ENCODE measurements at places on chromosomes 2 and 18.

- no peak for DNase-seq
Observed at GRCh38 chr2:66228128-66228547, 206.8 kb upstream of the MEIS1 start.

DNA sequence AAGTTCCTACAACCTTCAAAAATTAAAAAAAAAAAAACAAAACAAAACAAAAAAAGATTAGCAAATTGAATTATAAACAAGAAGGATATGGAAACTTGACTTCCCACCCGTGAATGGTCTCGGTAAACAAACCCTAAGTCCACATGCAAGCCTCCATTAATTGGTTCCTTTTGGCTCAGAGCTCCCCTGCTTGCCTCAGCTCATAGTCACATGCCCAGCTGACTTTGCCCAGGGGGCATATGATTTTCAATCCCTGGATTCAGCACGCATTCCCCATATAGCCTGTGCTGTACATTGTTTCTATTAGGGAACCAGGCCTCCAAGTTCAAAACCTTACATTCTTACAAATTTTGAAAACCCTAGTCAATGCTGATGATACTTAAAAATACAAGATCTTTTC is 95.0 kb downstream of the PID1 start:
- no peak for DNase-seq

GRCh38 chr2:68548396-68548795 is 81.0 kb downstream of the APLF start:
- DNase-seq: no peak

- DNase-seq: no peak
Observed at GRCh38 chr2:9912468-9912867, 39.0 kb upstream of the GRHL1 start.

GRCh38 chr18:59923539-59924196 is 23.9 kb downstream of the PMAIP1 start:
- DNase-seq: no peak

- DNase-seq: no peak
Observed at GRCh38 chr18:48074929-48075706, 144.7 kb upstream of the SMAD2 start.

DNA sequence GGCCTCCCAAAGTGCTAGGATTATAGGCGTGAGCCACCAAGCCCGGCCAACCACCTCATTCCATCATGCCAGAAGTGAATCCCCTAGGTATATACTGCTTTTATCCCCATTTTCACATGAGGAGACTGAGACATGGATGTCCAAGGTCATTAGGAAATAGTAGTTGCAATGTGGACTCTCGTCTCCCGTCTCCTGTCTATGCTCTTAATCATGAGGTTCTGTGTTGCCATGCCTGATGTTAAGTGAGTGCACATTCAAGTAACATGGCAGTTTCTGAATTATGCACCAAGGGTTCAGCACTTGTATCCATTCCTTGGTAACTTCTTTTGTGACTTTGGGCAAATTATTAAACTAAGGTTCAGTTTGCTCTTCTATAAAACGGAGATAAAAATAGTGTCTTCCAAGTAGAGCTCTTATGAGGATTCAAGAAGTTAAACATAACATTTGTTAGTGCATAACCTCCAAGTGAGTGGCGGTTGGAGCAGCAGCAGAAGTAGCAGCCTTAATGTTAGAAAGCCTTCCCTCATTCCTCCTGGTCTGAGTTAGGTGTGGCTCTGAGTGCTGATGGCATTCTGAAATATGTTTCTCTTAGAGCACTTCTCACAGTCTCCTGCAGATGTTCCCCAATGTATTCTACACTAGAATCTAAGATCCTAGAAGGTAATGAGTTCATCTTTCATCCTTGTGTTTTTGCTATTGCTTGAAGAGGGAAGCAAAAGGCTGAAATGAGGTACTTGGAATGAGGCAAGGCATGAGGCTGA is 21.9 kb downstream of the SOCS6 start:
- DNase-seq: no peak

DNA sequence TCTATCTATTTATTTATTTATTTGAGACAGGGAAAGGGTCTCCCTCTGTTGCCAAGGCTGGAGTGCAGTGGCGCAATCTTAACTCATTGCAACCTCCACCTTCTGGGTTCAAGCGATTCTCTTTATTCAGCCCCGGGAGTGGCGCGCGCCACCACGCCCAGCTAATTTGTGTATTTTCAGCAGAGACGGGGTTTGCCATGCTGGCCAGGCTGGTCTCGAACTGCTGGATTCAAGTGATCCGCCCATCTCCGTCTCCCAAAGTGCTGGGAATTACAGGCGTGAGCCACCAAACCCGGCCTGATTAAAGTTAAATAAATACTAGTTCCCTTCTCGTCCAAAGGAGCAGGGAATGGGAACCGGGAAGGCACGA is 4.2 kb upstream of the CTDSP1 start:
- no peak for DNase-seq

DNA sequence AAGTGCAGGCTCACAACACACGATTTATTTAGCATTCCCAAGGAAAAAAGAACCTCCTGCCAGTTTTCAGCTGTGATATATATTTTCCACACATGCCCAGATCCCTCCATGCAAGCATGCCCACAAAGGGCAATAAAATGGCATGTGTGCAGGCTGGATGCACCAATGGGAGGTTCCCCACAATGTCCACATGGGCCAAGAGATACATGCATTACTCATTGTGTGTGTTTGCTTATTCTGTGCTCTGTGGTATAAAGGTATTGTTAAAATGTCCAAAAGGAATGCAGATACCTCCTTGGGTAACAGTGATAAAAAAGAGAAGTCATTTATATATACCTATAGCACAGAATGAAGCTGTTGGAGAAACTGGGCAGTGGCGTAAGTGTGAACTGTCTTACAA is 207.4 kb downstream of the FHOD3 start:
- DNase-seq: no peak

- DNase-seq: no peak
Observed at GRCh38 chr2:23538566-23538965, 153.6 kb downstream of the KLHL29 start.

DNA sequence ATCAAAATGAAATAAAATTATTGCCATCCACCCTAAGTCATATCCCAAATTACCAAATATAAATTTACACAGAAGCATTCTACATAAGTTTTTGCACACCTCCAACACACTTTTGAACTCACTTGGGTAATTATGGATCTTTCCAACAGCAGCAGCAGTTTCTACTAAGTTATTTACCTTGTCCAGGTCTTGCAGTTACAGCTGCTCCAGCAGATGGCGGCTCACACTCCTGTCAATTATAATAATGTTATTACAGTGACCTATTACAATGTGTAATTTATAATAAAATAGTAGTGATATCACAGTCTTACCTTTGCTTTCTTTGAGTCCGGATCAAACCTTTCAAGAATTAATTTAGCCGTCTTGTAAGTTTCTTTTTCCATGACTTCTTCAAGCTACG is 37.9 kb downstream of the LNPK start:
- DNase-seq: no peak

GRCh38 chr2:181857483-181857882 is 34.0 kb upstream of the ITPRID2 start:
- no peak for DNase-seq

DNA sequence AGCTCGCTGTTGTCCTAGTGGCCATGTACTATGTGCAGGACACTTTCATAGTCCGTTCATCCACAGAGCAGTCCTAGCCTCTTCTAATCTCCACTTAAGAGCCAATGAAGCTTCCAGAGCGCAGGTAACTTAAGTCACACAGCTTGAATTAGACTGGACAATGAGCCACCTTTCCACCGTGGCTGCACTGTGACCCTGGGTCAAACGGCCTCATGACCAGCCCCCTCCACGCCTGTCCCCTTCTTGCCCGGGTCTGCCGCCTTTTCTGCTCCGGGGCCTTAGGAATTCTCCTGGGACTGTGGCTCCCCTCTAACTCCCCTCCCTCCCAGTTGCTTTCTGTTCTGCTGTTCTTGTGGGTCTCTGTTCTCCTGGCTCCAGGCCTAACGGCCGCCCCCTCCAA is 8.4 kb upstream of the PRKCE start:
- no peak for DNase-seq

DNA sequence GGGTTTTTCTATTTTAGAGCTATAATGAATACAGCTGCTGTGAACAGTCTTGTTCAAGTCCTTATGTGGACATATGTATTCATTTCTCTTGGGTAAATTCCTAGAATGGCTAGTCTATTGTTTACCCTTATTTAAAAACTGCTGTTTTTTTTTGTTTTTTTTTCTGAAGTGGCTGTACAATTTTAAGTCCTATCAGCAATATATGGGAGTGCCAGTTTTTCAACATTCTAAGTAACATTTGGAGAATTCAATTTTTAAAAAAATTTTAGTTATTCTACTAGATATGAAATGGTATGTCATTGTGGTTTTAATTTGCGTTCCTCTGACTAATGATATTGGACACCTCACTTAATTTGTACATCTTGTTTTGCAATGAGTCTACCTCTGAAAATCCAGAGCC is 349.7 kb downstream of the SATB2 start:
- no peak for DNase-seq

DNA sequence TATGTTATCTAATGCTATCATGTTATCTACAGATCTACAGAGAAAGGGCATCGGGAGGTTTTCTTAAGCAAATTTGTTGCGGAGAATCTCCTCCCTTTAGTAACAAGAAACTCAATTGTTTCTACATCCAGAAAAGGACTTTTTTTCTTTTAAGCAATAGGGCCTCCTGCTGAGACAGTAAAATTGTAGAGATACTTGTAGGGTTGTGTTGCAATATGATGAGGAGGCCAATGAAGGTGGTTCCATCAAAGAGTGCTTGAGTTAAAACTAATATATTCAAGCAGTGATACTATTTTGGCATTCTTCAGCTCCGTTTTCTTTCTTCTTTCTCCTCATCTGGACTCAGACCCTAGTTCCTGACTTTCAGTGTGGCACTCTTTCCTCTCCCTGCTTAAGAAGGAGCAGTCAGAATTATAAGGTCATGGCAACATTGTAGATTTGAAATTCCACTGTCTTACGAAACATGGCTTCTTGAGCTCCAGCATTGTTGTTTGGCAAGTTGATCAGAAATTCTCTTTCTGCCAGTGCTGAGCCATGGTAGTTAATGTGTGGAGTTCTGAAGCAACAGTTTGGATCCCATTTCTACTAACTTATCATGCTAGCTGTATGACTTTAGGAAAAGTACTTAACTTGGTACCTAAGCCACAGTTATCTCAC is 202.0 kb upstream of the SLC14A2 start:
- no peak for DNase-seq

- no peak for DNase-seq
Observed at GRCh38 chr2:181998041-181998835, 12.6 kb downstream of the PPP1R1C start.

DNA sequence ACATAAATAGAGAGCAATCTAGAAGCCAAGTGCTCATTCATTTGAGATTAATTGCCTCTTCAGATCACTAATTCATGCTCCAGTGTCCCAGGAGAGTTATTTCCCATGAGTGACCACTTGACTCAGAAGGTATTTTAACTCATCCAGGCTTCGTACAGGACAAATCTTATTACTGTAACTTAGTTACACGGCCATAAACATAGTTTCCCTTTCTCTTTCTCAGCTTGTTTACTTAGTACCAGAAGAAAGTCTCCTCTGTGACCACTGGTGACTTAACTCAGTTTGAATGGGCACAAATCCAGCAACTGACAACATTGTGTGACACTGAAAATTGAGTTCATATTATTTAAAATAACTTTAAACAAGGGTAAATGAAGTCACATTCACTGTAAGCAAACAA is 25.3 kb downstream of the MMADHC start:
- no peak for DNase-seq

- no peak for DNase-seq
Observed at GRCh38 chr18:64179556-64180080, 30.7 kb upstream of the LINC00305 start.

- no peak for DNase-seq
Observed at GRCh38 chr18:14104201-14104600, 28.0 kb downstream of the ZNF519 start.

- DNase-seq: no peak
Observed at GRCh38 chr2:21981127-21981526, 857.4 kb downstream of the TDRD15 start.

DNA sequence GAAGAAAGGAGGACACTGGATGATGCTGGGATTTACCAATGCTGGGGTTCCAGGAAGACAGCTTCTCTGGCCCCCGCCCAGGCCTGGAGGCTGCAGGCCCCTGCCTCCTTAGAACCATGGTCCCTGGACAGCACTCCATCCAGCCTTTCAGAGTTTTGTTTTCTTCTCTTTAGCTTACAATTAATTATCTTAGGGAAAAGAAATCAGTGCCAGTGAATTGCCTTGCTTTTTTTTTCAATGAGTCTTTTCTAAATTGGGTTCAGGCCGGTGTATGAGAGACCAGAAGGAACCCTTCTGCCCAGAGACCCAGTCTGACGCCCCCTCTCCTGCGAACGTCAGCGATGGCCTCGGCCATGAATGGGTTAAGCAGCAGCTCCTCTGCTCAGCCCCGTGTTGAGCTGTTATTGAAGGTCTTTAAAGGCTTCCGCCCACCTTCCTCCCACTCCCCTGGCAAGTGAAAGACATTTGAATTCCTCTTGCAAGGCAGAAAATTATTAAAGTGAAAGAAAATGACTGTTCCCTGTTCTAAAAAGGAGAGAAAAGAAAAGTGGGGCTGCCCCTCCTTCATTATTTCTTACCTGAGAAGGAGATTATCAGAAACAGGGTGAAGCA is 65.7 kb upstream of the CHMP1B start:
- no peak for DNase-seq

- DNase-seq: no peak
Observed at GRCh38 chr2:145753966-145754365, 1234.0 kb upstream of the ZEB2 start.

DNA sequence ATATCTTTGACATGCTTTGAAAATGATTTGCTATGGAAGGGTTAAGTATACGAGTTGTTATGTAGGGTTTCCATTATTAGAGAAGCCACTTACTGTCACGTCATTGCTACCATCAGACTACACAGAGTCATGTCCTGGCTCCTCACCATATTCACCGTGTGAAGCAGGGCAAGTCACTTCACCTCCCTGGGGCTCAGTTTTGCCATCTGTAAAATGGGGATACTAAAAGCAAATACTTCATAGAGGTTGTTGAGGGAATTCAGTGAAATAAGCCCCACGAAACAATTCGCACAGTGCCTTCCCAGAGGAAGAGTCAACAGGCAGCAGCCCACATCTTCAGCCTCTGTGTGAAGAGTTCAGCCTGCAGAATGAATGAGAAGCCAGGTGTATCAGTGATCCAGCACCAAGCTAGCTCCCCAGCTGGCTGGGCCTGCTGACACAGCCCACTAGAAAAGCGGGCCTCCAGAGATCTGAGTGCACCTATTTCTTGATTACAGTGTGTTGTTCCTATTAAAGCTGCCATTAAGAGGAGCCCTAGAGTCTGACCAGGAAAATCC is 3.4 kb downstream of the DIPK1C start:
- no peak for DNase-seq

GRCh38 chr2:110770959-110771431 is 38.6 kb downstream of the ACOXL start:
- DNase-seq: peak; percentile 16

DNA sequence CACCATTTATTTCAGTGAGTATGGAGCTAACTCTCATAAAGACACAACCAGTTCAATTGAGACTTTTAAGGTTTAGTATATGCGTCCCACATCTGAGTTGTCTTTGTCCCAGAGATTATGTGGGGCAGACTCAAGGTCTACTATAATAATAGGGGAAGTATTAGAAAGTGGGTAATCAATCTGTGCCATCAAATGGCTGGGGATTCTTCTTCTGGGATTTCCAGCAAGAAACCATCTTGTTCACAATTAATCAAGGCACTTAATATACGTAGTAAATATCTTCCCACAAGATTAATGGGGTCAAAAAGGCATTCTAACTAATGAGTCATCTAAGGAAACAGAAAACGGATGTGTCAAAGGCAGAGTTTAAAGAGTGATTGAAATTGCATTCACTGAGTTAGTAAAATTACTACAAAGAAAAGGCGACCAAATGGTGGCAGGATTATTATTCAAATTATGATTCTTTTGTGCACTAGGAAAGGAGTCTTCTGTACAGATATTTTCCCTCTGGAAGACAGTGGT is 179.8 kb upstream of the REG3G start:
- DNase-seq: no peak

Measured in heart left ventricle (tissue), 16 donors.